NCI-H446 treated with DMSO at 0.1 percent for 48 hours (cell line): ENCODE measurements at places on chromosomes 7 and 10.

DNA sequence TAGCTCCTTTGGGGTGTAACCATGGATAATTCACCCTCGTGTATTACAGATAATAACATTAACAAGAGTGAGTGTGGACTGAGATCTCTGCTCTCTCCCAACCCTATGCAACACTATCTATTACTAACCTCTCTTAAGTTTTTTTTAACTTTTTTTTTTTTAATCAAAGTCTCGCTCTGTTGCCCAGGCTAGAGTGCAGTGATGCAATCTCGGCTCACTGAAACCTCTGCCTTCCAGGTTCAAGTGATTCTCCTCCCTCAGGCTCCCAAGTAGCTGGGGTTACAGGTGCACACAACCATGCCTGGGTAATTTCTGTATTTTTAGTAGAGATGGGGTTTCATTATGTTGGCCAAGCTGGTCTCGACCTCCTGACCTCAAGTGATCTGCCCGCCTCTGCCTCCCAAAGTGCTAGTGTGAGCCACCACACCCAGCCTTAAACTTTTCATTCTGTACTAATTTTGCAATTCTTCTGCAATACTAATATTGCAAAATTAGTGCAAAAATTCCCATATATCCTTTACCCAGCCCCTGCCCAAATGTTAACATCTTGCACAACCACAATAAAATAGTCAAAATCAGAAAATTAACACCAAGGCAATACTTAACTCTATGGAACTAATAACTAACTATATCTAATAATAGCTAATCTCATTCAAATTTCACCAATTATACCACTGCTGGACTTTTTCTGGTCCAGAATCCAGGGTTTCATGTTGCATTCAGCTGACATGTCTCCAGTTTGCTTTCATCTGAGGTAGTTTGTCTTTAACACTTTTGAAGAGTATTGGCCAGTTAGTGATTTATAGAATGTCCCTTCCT is 66.5 kb upstream of the TCF7L2 start:
- no peak for DNase-seq

- DNase-seq: no peak
Observed at GRCh38 chr10:88082806-88083596, 219.6 kb downstream of the PTEN start.

- DNase-seq: no peak
Observed at GRCh38 chr10:116260599-116260998, 12.4 kb downstream of the GFRA1 start.

- DNase-seq: no peak
Observed at GRCh38 chr10:117373823-117374505, 1.3 kb downstream of the PDZD8 start.

DNA sequence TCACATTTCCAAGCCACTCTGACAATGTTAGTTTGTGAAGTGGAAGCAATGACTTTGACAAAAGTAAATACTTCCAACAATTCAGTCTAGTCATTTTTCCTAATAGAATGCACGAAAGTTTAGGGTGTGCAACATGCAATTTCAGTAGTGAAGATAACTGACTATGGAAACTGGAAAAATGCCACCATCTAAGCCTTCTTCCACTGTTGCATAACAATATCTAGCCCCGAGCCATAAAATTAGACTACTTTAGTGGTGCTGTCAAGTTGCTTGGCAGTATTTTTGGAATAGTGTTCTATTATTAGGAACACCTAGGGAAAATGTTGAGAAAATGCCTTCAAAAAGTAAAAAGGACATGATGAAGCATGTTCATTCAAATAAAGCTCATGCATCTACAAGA is 17.9 kb downstream of the SEMA3A start:
- DNase-seq: no peak

GRCh38 chr10:33655921-33656320 is 321.5 kb upstream of the NRP1 start:
- no peak for DNase-seq

DNA sequence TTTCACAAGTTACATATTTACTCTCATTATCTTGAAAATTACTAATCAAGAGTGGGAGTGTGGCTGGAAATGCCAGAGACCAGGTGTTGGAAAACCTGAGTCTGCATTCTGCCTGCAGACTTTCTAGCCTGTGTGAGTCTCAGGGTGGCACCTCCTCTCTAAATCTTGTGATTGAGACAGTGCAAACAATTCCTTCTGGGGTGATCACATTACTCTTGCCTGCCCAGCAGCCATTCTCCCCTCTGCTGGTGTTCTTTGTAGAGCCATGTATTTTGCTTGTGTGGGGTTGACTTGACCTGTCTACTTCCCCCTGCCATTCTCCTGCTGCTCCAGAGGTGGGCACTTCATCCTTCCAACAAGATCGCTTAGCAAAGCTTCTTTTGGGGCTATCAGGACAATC is 101.1 kb downstream of the RAPGEF5 start:
- DNase-seq: no peak

- DNase-seq: no peak
Observed at GRCh38 chr7:11540271-11540761, 291.7 kb downstream of the THSD7A start.

DNA sequence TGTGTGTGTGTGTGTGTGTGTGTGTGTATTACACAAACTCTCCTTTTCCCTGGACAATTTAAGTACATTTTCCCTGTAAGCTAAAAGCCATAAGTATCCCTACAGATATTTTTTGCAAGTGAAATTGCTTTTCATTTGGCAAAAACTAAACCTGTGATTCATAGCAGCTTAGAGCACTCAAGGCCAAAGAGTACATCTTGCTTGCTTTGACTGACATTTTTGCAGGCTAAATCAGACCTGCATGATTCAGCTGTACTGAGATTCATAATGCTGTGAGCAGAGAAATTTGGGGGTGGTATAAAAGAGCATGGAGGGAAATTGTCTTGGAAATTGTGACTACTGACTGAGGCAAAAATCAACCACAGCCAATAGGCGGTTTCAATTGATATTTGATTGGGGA is 500.4 kb downstream of the GFRA1 start:
- no peak for DNase-seq

DNA sequence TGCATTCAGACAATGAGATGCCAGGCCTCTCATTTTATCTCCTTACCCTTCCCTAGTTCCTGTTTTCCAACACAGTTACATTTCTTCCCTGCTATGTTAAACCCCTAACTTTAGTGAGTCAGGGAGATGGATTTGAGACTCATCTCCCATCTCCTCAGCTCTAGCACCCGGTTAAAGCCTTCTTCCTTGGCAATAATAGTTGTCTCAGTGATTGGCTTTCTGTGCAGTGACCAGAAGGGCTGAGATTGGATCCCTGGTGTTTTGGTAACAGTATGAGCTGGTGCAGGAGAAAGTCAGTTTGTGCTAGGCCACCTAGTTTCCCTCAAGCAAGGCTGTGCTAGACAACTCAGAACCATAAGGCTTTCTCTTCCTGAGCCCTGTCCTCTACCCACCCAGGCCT is 212.5 kb downstream of the SORCS1 start:
- DNase-seq: no peak

- DNase-seq: no peak
Observed at GRCh38 chr7:31341141-31341540, 615 bp upstream of the NEUROD6 start.

DNA sequence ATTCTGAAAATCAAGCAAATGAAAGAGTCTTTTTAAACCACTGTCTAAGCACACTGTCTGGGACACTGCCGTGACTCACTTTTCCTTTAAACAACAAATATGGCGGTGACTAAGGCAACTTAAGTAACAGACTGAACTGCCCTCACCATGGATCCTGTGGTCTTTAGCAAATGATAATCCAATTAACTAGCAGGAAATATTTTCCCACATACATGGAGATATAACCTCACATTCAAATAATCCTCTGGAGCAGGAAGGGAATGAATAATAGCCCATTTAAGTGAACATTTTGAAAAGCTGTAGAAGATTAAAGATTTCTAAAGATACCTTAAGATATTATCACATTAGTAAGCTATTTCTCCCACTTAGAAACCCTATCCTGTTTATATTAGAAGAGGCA is 40.3 kb upstream of the LRRC17 start:
- no peak for DNase-seq

- no peak for DNase-seq
Observed at GRCh38 chr10:131207176-131207575, 104.3 kb downstream of the TCERG1L start.

DNA sequence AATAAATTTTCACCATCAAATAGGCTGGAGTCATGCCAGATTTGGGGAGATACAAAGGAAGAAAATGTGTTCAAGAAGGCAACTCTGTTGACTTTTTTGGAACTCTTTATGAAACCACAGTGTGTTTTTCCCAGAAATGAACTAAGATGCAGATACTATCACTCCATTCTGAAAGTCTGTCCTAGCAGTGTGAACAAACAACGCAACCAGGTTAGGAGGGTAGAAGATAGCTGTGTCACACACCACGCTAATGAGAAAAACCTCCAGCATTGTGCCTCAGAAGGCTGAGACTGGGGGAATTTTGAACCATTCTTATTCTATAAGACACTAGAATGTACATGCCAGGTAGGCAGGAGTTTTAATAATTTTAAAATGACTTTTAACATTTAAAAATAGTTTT is 15.9 kb upstream of the ATP6V0A4 start:
- DNase-seq: no peak

- no peak for DNase-seq
Observed at GRCh38 chr10:16483241-16483917, 38.3 kb downstream of the C1QL3 start.

GRCh38 chr10:67114945-67115344 is 189.1 kb downstream of the LRRTM3 start:
- no peak for DNase-seq

DNA sequence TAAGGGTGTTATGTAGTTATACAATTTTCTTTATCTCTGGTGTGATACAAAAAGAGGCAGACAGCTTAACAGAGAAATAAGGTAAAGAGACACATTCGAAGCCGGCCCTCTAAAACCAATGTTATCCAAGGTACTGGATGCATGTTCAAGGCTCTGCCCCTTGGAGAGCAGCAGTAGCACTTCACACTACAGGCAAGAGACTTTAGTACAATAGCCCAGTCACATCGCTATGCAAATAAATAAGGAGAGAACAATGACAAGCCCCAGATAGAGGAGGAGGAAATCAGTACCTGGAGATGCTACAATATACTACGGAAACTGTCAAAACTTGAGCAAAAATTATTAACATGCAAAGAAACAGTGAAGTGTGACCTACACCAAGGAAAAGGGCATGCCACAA is 111.1 kb downstream of the ITGB1 start:
- DNase-seq: no peak

DNA sequence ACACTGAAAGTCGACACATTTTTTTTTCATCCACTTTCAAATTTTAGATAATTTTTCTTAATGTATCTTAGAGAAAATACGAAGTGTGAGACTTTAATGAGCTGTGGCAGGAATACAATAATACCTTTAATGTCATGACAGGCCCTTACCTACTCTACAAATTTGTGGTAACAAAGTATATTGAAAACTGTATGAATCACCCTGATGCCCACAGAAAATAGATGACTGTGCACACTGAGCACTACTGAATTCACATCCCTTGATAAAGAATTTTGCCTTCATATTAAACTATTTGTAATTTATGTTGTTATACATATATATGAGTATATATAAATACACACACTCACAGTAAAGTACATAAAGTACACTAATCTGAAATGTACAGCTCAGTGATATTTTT is 51.7 kb downstream of the AKR1D1 start:
- DNase-seq: no peak

DNA sequence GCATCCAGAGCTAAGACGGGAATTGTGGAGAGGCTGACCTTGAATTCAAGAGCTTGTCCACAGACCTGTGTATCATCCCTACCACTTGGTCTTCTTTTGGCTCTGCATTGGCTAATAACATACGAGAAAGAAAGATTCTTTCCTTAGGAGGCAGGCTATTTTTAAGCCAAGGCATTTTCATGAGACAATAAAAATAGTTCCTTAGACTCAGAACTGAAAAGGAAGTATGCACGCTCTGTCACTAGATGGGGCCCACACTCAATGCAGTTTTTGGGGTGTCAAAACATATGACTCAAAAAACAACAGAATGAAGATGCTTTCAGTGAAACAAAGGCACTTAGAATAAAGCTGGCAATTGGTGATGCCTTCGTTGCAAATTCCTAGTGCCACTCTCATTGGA is 265.9 kb upstream of the DGKB start:
- DNase-seq: no peak

DNA sequence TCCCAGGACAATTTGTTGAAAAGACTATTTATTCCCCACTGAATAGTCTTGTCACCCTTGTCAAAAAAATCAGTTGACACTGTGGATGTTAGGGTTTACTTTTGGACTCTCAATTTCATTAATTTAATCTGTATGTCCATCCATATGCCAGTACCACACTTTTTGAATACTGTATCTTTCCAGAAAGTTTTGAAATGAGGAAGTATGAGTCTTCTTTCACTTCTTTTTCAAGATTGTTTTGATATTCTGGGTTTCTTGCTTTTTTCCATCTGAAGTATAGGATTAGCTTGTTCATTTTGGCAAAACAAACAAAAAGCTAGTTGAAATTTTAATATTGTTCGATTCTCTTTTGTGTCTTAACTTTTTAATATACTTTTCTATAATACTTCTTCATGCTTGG is 21.7 kb downstream of the KLHDC10 start:
- no peak for DNase-seq

GRCh38 chr10:10530313-10530712 is 487.4 kb upstream of the CELF2 start:
- no peak for DNase-seq

DNA sequence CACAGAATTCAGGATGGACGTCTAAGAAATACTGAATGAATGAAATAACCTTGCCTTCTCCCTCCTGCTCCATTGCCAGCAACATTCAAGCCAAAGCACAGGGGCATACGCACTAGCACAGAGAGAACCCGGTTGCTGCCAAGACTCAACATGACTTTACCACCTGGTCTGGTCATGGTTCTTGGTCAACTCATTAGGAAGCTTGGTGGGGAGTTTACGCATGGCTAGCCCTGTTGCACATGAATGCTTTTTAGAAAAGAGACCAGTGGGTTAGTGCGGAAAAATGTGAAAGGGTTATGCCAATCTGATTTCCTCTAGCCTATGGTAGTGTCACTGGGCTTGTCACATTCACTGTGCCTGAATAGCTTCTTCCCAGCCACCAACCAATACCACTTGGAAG is 187.6 kb upstream of the NEBL start:
- peak; percentile 47 for DNase-seq

GRCh38 chr7:20513341-20513740 is 102.1 kb upstream of the ABCB5 start:
- DNase-seq: no peak

DNA sequence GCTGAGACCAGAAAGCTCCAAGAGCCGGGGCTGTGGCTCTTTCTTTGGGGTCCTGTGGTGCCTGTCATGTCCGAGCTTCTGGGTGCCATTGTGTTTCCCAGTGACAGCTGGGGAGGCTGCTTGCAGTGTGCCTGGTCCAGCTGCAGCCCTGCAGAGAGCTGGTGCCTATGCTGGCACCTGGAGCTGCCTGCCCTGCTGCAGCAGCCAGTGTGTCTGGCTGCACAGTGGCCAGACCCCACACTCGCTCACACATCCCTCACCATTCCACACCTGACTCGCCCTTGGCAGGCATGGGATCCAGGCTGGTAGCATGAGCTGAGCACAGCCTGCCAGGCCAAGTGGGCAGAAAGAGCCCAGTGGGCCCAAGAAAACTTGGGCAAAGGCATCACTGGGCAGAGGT is 635.1 kb upstream of the SEMA3D start:
- DNase-seq: no peak
